WTC11 (cell line): ENCODE measurements at places on chromosomes 4 and X. TPM values are rescaled to one million over a fixed set of nuclear protein-coding genes. Genes with fewer than 3 reads are reported as not detected.
A peak's percentile ranks its signal among the peaks of the same experiment; 100 is the strongest.

DNA sequence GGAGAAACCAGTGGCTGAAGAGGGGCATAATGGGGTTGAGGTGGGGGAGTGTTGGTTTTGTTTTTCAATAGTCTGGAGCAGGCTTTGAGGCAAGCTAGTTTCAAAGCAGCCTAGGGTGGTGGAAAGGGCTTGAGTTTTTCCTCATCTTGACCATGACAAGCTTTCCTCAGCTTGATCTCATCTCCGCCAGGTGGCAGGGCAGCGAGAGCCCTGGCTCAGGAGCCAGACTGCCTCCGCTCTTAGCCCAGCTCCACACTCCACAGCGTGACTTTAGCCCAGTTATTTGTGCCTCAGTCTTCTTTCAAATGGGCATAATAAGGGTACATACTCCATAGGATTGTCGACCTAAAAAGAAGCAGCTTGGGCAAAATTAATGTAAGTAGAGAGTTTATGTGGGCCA lies 29.9 kb upstream of the SOWAHD start:
- DNase-seq, result peak; percentile 40
- H3K36me3 ChIP-seq, result no peaks in the 10 kb centered on the region
- H3K27ac ChIP-seq, result peak overlapping the region; percentile 55
- H3K4me3 ChIP-seq, result no peak overlapping the region
- H3K4me1 ChIP-seq, result peaks cover 19% of the 10 kb centered on the region

- DNase-seq, result no peak
- no peak overlapping the region for H3K27ac ChIP-seq
- H3K27me3 ChIP-seq, result peaks cover 37% of the 10 kb centered on the region
- peaks cover 3% of the 10 kb centered on the region for H3K4me1 ChIP-seq
- no peaks in the 10 kb centered on the region for H3K36me3 ChIP-seq
- H3K4me3 ChIP-seq, result no peak overlapping the region
Observed at GRCh38 chr4:51836549-51836948, 6.4 kb upstream of the DCUN1D4 start.

DNA sequence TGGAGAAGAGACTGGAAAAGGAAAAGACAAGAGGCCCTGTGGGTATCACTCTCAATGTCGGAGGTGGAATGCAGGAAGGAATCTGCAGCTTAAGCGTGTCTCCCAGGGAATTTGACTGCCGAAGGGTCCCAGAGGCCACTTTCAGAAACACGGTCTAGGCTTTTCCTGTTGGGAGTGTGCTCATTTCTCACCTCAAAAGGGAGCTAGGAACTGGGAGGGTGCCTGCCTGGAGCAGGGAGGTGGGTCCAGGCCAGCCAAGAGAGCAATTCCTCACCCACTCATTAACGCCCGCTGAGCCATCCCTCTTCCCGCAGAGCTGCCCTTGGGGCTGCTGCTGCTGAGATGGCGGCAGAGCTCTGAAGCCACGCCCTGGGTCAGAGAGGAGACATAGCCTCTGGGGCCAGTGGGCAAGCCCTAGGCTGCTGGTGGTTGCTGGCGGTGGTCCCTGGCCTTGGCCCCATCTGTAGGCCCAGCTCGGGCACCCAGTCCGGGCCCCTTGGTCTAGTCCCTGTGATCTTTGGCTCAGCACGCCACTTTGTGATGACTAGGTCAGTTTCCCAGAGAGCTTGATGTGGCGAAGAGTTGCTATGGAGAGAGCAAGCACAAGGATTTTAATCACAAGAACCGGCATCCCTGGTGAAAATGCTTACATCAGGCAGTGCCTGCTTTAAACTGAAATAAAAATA lies 4.1 kb downstream of the ZNF185 start:
- H3K36me3 ChIP-seq, result no peaks in the 10 kb centered on the region
- peaks cover 30% of the 10 kb centered on the region for H3K4me1 ChIP-seq
- no peak for DNase-seq
- no peak overlapping the region for H3K4me3 ChIP-seq

DNA sequence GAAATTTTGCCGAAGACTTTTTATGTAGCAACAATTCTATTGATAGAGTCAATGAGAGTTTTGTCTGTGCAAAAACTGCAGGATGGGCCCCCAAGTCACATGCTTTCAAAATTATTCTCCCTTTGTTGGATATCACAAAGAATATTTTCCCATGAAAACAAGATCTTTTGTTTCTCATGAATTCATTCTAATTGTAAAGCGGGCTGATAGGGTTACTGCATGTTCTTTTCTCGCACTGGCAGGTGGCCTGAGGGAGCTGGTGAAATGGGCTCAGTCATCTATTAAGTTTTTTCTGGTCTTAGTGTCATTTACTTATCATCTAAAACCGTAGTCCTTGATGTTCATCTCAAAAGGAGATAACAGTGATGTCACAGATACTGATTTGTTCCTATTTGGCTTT lies 44.2 kb downstream of the MID1IP1 start:
- no peak overlapping the region for H3K27ac ChIP-seq
- H3K36me3 ChIP-seq, result no peaks in the 10 kb centered on the region
- no peaks in the 10 kb centered on the region for H3K27me3 ChIP-seq
- no peak overlapping the region for H3K4me3 ChIP-seq

DNA sequence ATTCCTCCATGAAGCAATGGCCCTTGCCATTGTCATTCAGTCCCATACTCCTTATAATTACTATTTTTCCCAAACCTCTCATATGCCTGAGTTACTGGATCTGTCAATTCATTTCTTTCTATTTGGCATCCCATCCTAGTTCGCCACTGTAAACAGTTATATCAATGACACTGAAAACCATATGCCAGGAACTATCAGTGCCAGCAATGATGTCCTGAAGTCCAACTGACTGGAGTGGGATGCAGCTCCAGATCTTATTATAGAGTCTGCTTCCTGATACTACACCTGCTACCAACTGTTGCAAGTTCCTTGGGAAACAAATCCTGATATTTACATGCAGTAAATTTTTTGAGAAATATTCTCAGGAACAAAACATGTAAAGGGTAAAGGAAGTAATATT lies 27.0 kb upstream of the BANK1 start:
- H3K36me3 ChIP-seq, result no peaks in the 10 kb centered on the region
- no peak overlapping the region for H3K4me3 ChIP-seq
- H3K27me3 ChIP-seq, result no peaks in the 10 kb centered on the region
- H3K4me1 ChIP-seq, result peaks cover 16% of the 10 kb centered on the region
- no peak overlapping the region for H3K27ac ChIP-seq

DNA sequence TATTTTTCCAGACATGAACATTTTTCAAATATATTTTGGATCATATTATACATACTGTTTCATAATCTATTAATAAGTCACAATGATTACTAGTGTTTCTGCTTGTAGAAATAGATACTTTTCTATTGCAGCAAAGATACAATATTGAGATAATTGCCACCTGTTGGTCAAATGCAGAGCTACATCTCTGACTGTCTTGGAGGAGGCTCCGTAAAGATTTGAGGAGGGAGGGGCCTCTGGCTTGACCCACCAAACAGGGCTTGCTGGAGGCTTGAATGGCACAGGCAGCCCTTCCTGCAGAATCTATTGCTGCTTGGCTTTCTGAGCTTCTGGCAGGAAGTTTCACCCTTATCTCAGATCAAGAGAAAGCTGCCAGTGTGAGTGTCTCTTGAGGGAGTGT lies 99.3 kb upstream of the ARMCX2 start:
- no peak overlapping the region for H3K4me3 ChIP-seq
- no peaks in the 10 kb centered on the region for H3K27me3 ChIP-seq
- peak overlapping the region; percentile 72 for H3K27ac ChIP-seq
- peak; percentile 56 for DNase-seq
- H3K36me3 ChIP-seq, result no peaks in the 10 kb centered on the region

DNA sequence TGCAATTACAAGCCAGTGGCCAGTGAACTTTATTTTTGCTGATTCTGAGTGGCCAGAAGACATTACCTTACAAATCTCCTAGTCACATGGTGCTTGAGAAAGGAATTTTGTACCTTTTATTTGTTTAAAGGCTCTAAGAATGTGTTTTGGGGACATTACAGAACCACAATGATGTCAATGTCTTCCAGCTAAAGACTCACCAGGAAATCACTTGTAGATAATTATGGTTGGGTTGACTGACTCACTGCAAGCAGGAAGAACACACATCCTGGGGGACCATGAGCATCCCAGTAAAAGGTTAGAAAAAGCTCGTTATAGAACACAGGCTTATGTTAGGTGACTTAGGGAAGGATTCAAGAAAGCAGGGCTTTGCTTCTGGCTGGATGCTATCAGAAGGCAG lies 119.4 kb upstream of the FAM9B start:
- 0 out of 2 replicates have a peak, but pooled peaks cover 6% of the 10 kb centered on the region for H3K27me3 ChIP-seq
- H3K36me3 ChIP-seq, result peaks cover 30% of the 10 kb centered on the region
- no peak overlapping the region for H3K27ac ChIP-seq
- peaks cover 28% of the 10 kb centered on the region for H3K4me1 ChIP-seq

Gene FAM236A
- total RNA-seq, result not detected in 3 replicates

DNA sequence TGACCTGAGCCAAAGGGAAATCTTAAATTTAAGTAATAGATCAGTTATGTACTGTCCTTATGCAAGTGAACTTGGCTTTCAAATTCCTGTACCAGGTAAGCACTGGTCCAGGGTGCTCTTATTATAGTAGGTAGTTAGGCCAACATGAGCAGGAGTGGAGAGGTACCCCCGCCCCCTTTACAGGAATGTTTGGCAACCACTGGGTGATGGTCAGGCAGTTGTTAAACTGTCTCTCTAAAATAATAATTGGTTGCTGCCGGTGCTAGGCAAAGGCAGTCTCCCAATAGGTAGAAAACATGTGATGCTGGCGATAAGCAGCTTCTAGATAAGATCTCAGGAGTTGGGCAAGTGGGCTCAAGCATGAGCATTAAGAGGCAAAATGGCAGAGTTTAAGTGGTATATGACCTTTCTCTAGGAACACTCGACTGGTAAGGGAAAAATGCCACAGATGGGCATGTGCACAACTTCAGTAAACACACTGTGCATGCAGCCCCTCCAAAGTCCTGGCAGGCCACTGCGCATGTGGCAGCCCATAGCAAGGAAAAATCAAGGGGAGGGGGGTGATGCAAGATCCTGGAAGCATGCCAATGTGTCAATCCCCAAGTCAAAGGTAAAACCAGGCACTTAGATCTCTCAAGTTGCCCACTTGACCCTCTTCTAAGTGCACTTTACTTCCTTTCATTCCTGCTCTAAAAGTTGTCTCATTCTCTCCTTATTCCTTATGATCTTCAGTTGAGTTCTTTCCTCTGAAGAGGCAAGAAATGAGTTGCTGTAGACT lies 1239.7 kb downstream of the C4orf33 start:
- no peak for DNase-seq
- H3K27ac ChIP-seq, result no peak overlapping the region
- H3K36me3 ChIP-seq, result no peaks in the 10 kb centered on the region; the same call in 1 of the 2 replicates
- no peak overlapping the region for H3K4me3 ChIP-seq
- no peaks in the 10 kb centered on the region; the same call in 1 of the 2 replicates for H3K27me3 ChIP-seq

- H3K4me1 ChIP-seq, result peaks cover 20% of the 10 kb centered on the region
- peak overlapping the region; percentile 78 for H3K27ac ChIP-seq
- no peaks in the 10 kb centered on the region for H3K27me3 ChIP-seq
Observed at GRCh38 chrX:30831082-30831481, 58.0 kb downstream of the TAB3 start.

GRCh38 chr4:37524267-37524666 lies 161.9 kb downstream of the RELL1 start:
- DNase-seq, result peak; percentile 21
- H3K4me3 ChIP-seq, result no peak overlapping the region
- H3K4me1 ChIP-seq, result no peaks in the 10 kb centered on the region
- H3K36me3 ChIP-seq, result no peaks in the 10 kb centered on the region; the same call in 1 of the 2 replicates

GRCh38 chrX:65731684-65732289 lies 64.3 kb downstream of the MSN start:
- peaks cover 61% of the 10 kb centered on the region for H3K36me3 ChIP-seq
- no peak overlapping the region for H3K27ac ChIP-seq
- no peaks in the 10 kb centered on the region for H3K27me3 ChIP-seq
- peaks cover 5% of the 10 kb centered on the region for H3K4me1 ChIP-seq
- no peak for DNase-seq
- no peak overlapping the region for H3K4me3 ChIP-seq
